NCI-H146 (cell line): ENCODE measurements at places on chromosomes 1 and 21.

- peak; percentile 1 for DNase-seq
These were observed 43.8 kb downstream of the RBM11 start for GRCh38 chr21:14259747-14260146.

GRCh38 chr1:94646786-94647555, 105.4 kb upstream of the F3 start:
- DNase-seq, result no peak

GRCh38 chr1:216562383-216562782, 139.1 kb upstream of the USH2A start:
- no peak for DNase-seq

- no peak for DNase-seq
These were observed 616 bp downstream of the TAF12 start for GRCh38 chr1:28642056-28642846.

DNA sequence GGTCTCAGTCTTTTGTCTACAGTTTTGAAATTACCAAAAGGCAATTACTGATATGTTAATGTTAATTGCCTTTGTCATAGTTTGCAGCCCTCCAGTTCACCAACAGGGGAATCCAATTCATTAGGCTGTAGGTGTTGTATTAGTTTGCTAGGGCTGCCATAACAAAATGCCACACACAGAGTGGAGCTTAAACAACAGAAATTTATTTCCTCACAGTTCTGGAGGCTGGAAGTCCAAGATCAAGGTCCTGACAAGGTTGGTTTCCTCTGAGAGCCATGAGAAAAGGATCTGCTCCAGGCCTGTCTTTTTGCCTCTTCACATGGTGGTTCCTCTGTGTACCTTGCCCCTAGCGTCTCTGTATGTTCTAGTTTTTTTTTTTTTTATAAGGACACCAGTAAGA, 1.3 kb downstream of the RTCA start:
- no peak for DNase-seq

DNA sequence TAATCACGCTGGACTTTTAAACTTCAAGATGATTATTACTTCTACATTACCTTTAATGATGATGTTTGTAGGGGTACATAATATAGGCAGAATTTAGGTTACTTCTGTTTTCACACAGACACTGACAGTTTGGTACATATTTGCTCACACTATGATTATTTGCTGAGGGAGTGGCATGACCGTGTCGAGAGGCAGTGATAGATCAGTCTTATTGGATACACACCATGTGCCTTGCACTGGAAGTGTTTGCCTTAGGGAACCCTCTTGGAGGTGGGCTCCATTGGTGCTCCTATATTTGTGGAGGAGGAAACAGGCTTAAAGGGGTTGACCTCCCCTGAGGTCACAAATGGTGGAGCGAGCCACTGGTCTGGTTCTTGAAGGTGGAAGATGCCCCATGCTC, 132.1 kb downstream of the PRDM2 start:
- DNase-seq, result peak; percentile 49

DNA sequence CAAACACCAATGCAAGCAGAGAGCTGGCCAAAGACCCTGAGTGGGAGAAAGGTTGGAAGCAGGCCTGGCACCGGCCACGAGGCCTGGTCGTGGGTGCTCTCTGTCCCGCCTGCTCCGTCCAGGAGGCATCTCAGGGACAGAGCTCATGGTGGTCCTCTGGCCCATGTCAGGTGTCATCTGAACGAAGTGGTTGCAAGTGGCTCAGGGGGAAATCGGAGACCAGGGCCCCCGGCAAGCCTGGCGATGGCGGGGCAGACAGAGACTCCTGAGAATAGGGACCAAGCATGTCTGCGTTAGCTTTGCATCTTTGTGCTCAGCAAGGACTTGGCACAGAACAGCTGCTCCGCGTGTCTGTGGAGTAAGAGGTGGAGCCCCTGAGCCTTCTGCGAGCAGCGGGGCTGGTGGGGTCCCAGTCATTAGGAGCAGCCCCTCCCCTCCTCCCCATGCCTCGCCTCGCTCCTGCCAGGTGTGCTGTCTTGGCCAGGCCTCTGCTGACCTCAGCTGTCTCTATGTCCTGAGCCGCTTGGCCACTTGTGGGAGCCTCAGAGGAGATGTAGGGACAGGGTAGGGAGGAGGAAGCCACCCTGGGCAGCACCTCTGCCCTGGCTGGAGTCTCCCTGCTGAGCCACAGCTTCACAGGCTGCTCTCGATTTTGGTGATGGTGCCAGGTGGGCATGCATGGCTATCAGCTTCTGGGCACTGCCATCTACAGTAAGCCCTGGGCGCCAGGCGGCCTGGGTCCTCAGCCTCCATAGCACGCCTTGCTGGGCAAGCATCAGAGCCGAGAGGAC, 362.9 kb upstream of the VAMP3 start:
- DNase-seq, result no peak
